ENCODE measurements at places on chromosomes 2 and 18.

DNA sequence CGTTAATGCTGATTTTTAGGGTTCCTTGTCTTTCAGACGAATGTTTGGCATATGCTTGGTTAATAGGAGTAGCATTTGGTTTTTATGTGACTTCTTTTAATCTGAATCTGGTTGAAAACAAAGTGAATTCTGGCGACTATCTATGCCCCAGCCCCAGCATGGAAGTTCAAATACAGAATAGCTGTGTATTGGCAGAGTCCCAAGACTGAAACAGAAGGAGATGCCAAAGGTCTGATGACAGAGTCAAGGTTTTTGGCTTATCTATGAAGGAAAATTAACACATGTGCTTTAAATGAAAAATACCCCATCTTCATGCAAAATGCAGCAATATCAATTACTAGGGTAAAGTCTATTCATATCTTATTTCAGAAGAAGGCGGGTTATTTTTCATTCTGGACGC, 734.8 kb upstream of the NXPH2 start:
- DNase-seq: no peak

DNA sequence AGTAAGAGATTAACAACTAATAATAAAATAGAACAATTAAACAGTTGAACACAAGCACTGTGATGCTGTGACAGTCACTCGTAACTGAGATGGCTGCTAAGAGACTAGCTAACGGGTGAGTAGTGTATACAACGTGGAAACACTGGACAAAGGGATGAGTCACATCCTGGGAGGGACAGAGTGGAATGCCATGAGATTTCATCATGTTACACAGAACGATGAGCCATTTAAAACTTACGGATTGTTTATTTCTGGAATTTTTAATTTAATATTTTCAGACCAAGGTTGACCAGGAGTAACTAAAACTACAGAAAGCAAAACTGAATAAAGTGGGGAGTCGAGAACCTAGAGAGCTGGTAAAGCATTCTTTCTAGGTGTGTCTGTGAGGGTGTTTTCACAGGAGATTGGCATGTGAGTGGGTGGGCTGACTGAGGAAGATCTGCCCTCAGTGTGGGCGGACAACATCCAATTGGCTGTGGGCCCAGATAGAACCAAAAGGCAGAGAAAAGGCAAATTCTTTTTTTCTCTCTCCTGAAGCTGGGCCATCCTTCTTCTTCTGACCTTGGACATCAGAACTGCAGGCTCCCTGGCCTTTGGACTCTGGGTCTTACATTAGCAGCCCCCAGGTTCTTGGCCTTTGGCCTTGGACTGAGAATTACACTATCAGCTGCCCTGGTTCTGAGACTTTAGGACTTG, 14.6 kb downstream of the TMSB10 start:
- DNase-seq: peak; percentile 98

DNA sequence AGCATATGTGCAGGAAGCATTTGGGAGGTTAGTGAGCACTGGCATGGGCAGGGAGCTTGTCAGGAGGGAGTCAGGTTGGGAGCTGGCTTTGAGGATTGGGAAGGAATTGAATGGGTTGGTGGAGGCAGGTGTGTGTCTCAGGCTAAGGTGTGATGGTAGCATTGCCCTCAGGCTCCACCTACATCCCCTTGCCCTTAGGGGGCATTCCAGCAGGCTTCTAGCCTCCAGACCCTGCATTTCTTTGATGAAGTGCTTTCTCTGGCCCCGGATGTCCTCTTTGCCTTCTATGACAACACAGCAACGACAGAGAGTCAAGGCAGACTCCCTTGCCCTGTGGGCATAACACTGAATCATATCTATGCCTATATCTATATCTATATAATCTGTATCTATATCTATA, 13.5 kb downstream of the RHBDD1 start:
- no peak for DNase-seq

DNA sequence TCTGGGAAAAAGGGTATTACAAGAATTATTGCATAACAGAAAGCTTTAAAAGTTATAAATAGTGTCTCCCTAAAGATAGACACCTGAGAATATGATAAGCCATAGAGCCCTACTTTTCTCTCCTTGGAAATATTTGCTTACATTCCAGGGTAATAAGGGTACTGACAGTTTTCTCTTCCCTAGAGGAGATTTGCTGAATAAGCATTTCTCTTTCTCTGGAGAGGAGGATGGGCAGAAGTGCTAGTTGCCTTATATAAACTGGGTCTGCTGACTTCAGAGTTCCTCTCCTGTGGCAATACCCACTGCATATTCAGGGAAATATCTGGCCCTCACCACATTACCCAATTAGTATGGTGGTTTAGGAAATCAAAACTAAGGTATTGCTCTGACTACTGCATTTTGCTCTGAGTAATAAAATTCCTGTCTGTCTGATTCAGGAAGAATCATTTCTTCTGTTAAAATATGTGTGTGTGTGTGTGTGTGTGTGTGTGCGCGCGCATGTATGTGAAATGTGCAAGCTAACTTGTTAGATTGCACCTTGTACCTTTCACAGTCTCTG, 1391.3 kb downstream of the DSC3 start:
- DNase-seq: peak; percentile 33

DNA sequence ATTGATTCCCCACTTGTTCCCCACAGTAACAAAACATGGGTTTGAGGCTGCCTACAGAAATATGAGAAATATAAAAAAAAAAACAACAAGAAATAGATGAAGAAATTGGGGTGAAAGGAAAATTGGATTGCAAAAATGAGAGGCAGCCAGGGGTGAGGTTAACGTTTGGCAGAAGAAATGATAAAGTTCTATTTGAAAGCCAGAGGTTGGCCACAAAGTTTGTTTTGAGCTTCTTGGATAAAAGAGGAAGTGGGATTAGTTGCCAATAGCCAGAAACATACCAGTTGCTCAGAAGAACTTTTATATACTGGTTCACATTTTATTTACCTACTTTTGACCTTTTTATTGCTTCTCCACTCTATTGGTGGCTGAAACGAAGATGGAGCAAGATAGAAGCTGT, 67.5 kb downstream of the FASTKD2 start:
- DNase-seq: peak; percentile 17

DNA sequence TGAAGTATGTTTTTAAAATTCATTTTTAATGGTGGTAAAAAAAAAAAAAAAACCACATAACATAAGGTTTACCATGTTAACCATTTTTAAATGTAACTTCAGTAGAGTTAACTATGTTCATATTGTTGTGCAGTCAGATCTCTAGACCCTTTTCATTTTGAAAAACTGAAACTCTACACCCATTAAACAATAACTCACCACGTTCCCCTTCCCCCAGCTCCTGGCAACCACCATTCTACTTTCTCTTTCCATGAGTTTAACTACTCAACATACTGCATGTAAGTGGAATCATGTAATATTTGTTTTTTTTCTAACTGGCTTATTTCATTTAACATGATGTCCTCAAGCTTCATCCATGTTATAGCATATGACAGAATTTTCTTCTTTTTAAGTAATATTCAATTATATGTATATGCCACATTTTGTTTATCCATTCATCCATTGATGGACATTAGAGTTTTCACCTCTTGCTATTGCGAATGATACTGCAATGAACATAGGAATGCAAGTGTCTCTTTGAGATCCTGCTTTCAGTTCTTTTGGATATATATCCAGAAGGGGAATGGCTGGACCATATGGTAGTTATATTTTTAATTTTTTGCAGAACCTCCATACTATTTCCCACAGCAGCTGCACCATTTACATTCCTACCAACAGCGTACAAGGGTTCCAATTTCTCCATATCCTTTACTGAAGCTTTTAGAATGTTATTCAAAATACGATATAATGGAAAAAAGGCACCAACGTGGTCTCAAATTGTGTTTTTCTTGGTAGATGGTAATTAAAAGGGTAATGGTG, 91.0 kb downstream of the SPTBN1 start:
- no peak for DNase-seq

DNA sequence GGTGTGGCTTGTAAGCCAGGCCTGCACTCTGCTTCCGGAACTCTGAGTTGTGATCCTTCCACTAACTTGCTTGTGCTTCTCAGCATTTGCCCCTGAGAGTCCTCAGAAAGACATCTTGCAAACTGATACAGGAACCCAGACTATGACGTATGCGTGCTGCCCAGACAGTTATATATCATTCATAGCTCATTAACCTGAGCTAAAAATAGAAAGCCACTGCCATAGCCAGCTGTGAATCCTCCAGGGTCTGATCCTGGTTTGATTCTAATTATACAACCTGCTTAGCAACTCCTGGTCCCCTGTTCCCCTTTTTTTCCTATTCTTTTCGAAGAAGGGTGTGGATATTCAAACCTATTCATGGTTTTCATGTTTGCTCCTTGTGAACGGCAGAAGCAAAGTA, 63.7 kb downstream of the MARCHF4 start:
- peak; percentile 10 for DNase-seq

DNA sequence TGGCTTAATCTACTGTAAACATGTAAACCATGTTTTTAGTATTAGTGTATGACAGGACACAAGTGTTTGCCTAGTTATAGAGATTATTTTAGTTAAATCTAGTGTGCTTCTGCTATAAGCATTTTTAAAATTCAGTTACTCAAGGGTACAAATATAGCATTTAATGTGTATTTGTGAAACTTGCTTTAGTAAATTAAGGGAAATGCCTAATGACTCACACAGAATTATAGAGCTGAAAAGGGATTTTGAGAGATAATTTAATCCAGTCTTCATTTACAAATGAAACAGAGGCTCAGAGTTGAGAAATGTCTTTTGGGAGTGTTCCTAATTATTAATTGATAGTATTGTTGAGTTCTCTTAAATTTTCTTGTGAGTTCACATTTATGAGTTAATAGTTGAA, 8.2 kb downstream of the ACTR3 start:
- DNase-seq: no peak

- DNase-seq: peak; percentile 58
Measured at GRCh38 chr2:9813312-9814128, 29.8 kb upstream of the TAF1B start.

GRCh38 chr18:1017227-1018058, 112.8 kb downstream of the ADCYAP1 start:
- no peak for DNase-seq

- DNase-seq: no peak
Measured at GRCh38 chr18:32439802-32440201, 30.9 kb downstream of the GAREM1 start.

DNA sequence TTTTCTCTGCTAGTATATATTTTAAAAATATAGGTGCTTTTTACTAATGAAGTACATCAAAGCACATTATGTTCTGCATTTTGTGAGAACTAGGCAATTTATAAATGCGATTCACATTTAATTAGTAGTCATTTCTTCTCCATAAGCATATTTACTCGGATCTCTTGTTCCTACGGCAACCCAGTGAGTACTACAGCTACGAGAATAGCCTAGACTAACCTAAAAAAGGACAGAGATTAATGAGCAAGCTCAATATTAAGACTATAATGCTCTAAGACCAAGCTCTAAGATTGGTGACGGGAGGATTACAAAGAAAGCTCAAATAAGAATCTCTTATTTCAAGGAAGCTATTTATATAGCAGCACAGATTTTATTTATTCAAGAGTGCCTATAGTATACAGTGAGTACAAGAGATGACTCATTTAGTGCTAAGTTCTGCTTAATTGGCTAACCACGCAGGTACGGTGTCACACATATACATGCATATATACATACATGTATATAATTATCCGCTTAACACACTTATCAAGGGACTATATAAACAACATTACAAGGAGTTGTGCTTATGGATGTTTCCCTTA, 364.7 kb downstream of the GPD2 start:
- DNase-seq: no peak
